ENCODE measurements at places on chromosomes 7 and 10. TPM values are rescaled to one million over a fixed set of nuclear protein-coding genes. Genes with fewer than 3 reads are reported as not detected.

OPALIN gene
- total RNA-seq = not detected

H2BK1 gene
- total RNA-seq = not detected

ITGA8 gene
- 0.25 TPM for total RNA-seq

WDFY4 gene
- not detected for total RNA-seq

CCL26 gene
- 1.1 TPM for total RNA-seq

TFR2 gene
- 1.6 TPM for total RNA-seq

ABCC2 gene
- 0.28 TPM for total RNA-seq

ARHGAP19 gene
- 26.8 TPM for total RNA-seq

NPTX2 gene
- 1.3 TPM for total RNA-seq

AMPH gene
- total RNA-seq = 5.5 TPM

ADGRA1 gene
- 0.24 TPM for total RNA-seq

ENKUR gene
- not detected for total RNA-seq

SYCE1 gene
- not detected for total RNA-seq

HOGA1 gene
- total RNA-seq = 0.21 TPM

PODXL gene
- total RNA-seq = 717 TPM

GNGT1 gene
- total RNA-seq = 0.11 TPM

ZNF33A gene
- 50.7 TPM for total RNA-seq

KLLN gene
- 0.78 TPM for total RNA-seq

NPSR1 gene
- total RNA-seq = not detected

ZNF117 gene
- 33.7 TPM for total RNA-seq

FEZF1 gene
- total RNA-seq = 0.41 TPM

MXI1 gene
- total RNA-seq = 28.3 TPM

BICC1 gene
- total RNA-seq = 0.40 TPM

PRLHR gene
- total RNA-seq = not detected

CALML5 gene
- not detected for total RNA-seq

ZC3HAV1L gene
- 12.0 TPM for total RNA-seq

CYP3A4 gene
- total RNA-seq = not detected

IL15RA gene
- 0.35 TPM for total RNA-seq

GIMAP4 gene
- total RNA-seq = 0.33 TPM

LIPJ gene
- total RNA-seq = 0.09 TPM

HGF gene
- not detected for total RNA-seq

GBX1 gene
- total RNA-seq = not detected

TLX1 gene
- total RNA-seq = not detected

PTER gene
- 8.6 TPM for total RNA-seq

CDK5 gene
- total RNA-seq = 21.7 TPM

COX19 gene
- total RNA-seq = 16.2 TPM

ADAMTS14 gene
- 0.50 TPM for total RNA-seq

All from endodermal cell (in vitro differentiated cells).